Lower lobe of right lung (tissue), 2 donors: ENCODE measurements at places on chromosomes 4 and X. TPM values are rescaled to one million over a fixed set of nuclear protein-coding genes. Genes with fewer than 3 reads are reported as not detected.
A peak's percentile ranks its signal among the peaks of the same experiment; 100 is the strongest.

TMEM185A gene
- 19.9 TPM for total RNA-seq

ASMT gene
- total RNA-seq: not detected

FGF13 gene
- 4.0 TPM for total RNA-seq

SLC34A2 gene
- total RNA-seq: 2,258 TPM

NALF2 gene
- 0.12 TPM for total RNA-seq

MAGEB5 gene
- total RNA-seq: not detected

WDR17 gene
- total RNA-seq: 5.6 TPM

DNA sequence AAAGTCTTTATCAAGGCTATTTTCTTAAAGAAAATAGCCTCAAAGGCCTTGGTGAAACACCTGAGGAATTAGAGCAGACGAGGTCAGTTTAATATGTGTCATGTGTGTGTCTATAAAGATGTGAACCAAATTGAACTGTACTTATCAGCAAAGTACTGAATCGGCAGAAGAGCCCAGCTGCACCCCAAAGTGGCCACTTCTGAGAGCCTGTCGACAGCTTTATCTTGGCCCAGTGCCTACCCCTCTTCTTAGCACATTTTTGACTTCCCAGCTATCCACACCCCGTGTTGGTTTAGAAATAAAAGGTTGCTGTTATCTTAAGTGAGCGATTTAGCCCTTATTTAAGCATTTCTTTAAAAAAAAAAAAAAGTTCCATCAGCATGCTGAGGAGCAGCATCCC lies 329.7 kb downstream of the FBXW7 start:
- H3K27ac ChIP-seq: no peak overlapping the region
- no peaks in the 10 kb centered on the region for H3K36me3 ChIP-seq
- no peaks in the 10 kb centered on the region for H3K27me3 ChIP-seq
- DNase-seq: no peak
- no peaks in the 10 kb centered on the region for H3K4me1 ChIP-seq

- H3K27ac ChIP-seq: no peak overlapping the region
- DNase-seq: no peak
- H3K4me1 ChIP-seq: no peaks in the 10 kb centered on the region
- no peak overlapping the region for H3K4me3 ChIP-seq
- no peaks in the 10 kb centered on the region for H3K27me3 ChIP-seq
These were observed 70.1 kb upstream of the PCDH18 start for GRCh38 chr4:137602436-137602835.

GRCh38 chr4:83342476-83342875 lies 7.8 kb upstream of the HPSE start:
- DNase-seq: no peak
- no peak overlapping the region for H3K27ac ChIP-seq
- H3K4me3 ChIP-seq: no peak overlapping the region
- no peaks in the 10 kb centered on the region for H3K36me3 ChIP-seq
- no peaks in the 10 kb centered on the region for H3K27me3 ChIP-seq
- H3K4me1 ChIP-seq: no peaks in the 10 kb centered on the region

DNA sequence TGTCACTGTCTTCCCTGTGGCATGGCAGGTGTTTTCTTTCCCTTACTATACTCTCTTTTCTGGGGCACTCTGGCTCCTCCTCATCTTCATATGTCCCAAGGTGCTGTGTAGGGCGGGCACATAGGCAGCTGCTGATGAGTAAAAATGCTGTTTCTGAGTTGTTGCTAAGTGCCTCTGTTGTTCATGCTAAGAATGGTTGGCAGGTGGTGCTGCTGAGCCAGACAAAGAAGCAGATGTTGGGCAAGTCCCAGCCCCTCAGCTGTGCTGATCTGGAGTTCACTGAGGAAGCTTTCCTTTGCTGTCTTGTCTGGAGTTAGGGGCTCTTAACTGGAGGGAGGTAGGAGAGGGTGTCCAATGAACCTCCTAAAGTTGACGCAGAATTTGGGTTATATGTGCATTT lies 40.6 kb downstream of the HADH start:
- H3K36me3 ChIP-seq: peaks cover 71% of the 10 kb centered on the region
- no peak for DNase-seq
- H3K4me3 ChIP-seq: no peak overlapping the region
- H3K27me3 ChIP-seq: no peaks in the 10 kb centered on the region

DNA sequence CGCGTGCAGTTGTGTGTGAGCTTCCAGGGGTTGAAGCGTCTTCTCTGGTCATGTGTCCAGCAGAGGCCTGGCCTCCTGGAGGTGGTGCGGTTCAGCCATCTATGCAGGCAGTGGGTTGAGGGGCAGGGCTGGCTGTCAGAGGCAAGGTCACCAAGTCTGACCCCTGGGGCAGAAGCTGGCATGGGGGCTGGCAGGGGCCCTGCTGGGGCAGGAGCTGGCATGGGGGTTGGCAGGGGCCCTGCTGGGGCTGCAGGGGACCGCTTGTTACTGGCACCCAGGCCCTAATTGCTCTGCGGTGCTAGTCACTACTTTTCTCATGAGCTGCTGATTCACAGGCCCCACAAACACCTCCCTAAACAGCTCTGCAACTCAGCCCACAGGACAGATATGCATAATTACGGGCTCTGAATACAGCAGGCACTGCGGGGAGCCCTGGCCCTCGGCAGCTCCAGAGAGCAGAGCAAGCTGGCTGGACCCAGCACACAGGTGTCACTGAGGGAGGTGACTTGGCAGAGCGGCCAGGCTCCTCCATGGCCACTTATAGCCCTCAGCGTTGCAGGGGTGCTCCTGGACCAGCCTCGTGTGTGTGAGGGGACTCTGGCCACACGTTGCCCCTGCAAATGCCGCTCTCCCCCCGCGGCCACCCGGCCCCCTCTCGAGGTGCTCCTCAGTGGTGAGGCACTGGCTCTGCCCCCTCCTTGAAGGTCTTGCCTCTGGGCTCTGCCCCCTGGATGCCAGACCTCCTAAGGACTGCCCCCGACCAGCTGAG lies 32.7 kb downstream of the CPLX1 start:
- DNase-seq: peak; percentile 31
- peaks cover 19% of the 10 kb centered on the region for H3K4me1 ChIP-seq
- peaks cover 67% of the 10 kb centered on the region for H3K27me3 ChIP-seq
- no peak overlapping the region for H3K4me3 ChIP-seq
- H3K27ac ChIP-seq: no peak overlapping the region

- no peak for DNase-seq
- H3K4me1 ChIP-seq: no peaks in the 10 kb centered on the region
- no peaks in the 10 kb centered on the region for H3K27me3 ChIP-seq
- H3K27ac ChIP-seq: no peak overlapping the region
These were observed 150.9 kb downstream of the HS6ST2 start for GRCh38 chrX:132807411-132808030.

DNA sequence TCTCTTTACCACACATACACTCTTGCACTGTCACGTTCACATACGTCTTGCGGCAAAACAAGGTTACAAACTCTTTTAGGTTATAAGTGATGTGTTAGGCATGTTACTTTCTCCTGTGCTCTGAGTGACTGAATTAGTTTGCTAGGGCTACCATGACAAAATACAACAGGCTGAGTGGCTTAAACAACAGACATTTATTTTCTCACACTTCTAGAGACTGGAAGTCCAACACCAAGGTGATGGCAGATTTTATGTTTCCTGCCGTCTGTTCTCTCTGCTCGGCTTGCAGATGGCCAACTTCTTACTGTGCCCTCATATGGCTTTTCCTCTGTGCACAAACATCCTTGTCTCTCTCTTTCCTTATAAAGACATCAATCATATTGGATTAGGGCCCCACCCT lies 1224.3 kb upstream of the TENM3 start:
- no peaks in the 10 kb centered on the region for H3K27me3 ChIP-seq
- no peaks in the 10 kb centered on the region for H3K36me3 ChIP-seq
- H3K4me3 ChIP-seq: no peak overlapping the region
- DNase-seq: no peak
- no peaks in the 10 kb centered on the region for H3K4me1 ChIP-seq

DNA sequence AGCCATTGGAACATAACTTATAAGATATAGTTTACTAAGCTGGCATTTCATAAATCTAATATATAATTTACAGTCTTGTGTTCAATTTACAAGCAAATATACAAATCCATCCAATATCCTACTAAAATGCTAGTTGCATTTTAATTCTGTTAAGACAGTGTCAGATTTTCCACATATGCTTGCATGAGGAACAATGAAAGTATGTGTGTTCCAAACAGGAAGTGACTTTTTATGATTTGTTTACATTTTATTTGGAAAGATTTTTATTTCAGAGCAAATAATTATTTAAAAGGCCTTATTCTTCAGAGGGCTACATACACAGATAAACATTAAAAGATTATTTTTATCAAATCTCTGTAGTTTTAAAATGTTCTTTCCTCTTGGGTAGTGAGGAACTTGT lies 130.1 kb downstream of the KLHL34 start:
- H3K4me3 ChIP-seq: no peak overlapping the region
- no peaks in the 10 kb centered on the region for H3K27me3 ChIP-seq
- no peaks in the 10 kb centered on the region for H3K36me3 ChIP-seq
- no peaks in the 10 kb centered on the region for H3K4me1 ChIP-seq
- DNase-seq: no peak

- no peaks in the 10 kb centered on the region for H3K4me1 ChIP-seq
- no peaks in the 10 kb centered on the region for H3K36me3 ChIP-seq
- no peak overlapping the region for H3K27ac ChIP-seq
- no peaks in the 10 kb centered on the region for H3K27me3 ChIP-seq
These were observed 349.1 kb upstream of the DDX53 start for GRCh38 chrX:22650691-22651090.

GRCh38 chrX:1034717-1035116 lies 177.7 kb downstream of the CRLF2 start:
- no peaks in the 10 kb centered on the region for H3K27me3 ChIP-seq
- no peaks in the 10 kb centered on the region for H3K4me1 ChIP-seq
- H3K27ac ChIP-seq: no peak overlapping the region
- no peak for DNase-seq
- H3K36me3 ChIP-seq: no peaks in the 10 kb centered on the region

DNA sequence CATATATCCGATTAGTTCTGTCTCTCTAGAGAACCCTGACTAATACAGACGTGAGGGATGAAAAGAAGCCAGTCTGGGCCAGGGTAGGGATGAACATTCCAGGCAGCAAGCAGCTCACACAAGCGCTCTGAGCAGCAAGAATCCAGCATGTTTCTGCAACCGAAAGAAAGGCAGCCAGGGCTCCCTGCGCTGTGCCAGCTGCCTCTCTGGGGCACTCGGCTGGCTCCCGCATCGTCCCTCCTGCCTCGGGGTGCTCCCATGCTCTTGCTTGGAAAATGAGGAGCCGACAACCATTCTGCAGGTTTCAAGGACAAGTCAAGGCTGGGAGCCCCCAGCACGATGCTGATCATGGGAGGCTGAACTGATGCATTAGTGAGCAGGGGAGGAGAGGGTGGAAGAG lies 7.0 kb downstream of the JAKMIP1 start:
- no peak overlapping the region for H3K27ac ChIP-seq
- no peaks in the 10 kb centered on the region for H3K4me1 ChIP-seq
- H3K27me3 ChIP-seq: peaks cover 43% of the 10 kb centered on the region
- DNase-seq: no peak
- H3K4me3 ChIP-seq: no peak overlapping the region
- H3K36me3 ChIP-seq: no peaks in the 10 kb centered on the region

DNA sequence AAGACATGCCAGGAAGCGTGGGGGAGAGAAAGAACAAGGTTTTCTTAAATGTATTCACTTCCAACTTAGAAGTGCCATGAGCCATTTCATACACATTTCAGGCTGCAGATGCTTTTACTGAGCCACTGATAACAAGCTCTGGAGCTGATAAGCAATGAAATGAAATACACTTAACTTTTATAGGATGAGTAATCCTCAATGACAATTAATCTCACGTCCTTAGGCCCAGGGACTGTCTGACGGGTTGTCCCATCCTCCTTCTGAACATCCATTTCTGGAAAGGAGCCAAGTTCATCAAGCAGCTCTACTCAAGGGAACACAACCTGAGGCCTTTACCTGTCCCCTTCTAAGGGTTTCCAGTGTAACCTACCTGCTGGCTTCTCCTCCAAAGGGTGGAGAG lies 121.2 kb downstream of the PARM1 start:
- no peak for DNase-seq
- no peak overlapping the region for H3K27ac ChIP-seq
- H3K27me3 ChIP-seq: no peaks in the 10 kb centered on the region
- H3K4me1 ChIP-seq: no peaks in the 10 kb centered on the region

GRCh38 chrX:1520350-1520749 lies 16.6 kb downstream of the P2RY8 start:
- no peaks in the 10 kb centered on the region for H3K36me3 ChIP-seq
- DNase-seq: no peak
- no peaks in the 10 kb centered on the region for H3K4me1 ChIP-seq
- no peak overlapping the region for H3K27ac ChIP-seq
- no peaks in the 10 kb centered on the region for H3K27me3 ChIP-seq
